ENCODE measurements at places on chromosomes 7 and 10. TPM values are rescaled to one million over a fixed set of nuclear protein-coding genes. Genes with fewer than 3 reads are reported as not detected.

GRCh38 chr7:145347271-145347670 lies 511.4 kb upstream of the TPK1 start:
- no peak for DNase-seq

DNA sequence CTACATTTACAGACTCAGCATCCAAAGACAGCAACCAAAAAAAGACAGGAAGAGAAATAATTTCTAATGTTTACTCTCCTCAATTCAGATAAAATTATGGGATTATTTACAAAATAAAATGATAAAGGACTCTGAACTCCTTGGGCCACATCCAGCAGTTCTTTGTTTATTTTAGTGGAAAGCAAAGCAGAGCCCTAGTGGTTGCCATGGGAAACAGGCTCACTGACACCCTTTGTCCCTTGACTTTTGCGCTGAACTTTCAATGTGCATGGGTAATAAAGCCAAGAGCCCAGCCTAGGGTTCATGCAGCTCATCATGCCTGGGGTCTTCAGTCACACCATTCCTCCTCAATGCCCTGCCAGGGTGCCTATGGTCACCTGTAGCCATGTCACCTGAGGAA lies 442.6 kb upstream of the IGFBP3 start:
- DNase-seq: no peak

The LMOD2 gene
- 0.17 TPM for total RNA-seq

- DNase-seq: no peak
Measured at GRCh38 chr7:139046143-139046542, 10.3 kb upstream of the ZC3HAV1L start.

DNA sequence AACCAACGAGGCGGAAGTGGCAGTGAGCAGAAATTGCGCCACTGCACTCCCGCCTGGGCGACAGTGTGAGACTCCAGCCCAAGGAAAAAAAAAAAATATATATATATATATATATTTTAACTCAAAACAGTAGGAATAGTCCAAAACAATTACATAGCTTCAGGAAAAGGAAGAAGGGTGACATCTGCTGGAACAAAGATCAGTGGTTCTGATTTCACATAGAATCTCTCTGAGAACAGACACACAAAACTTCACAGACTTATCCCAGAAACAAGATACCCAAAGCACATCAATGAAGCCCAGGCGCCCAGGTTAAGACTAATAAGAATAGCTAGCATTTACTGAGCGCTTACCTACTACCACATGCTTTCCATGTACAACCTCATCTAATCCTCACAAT lies 45.0 kb downstream of the DNMBP start:
- no peak for DNase-seq

GRCh38 chr7:13050703-13051102 lies 363.3 kb downstream of the ARL4A start:
- DNase-seq: no peak
